ENCODE measurements at places on chromosomes 16 and 17. TPM values are rescaled to one million over a fixed set of nuclear protein-coding genes. Genes with fewer than 3 reads are reported as not detected.

DNA sequence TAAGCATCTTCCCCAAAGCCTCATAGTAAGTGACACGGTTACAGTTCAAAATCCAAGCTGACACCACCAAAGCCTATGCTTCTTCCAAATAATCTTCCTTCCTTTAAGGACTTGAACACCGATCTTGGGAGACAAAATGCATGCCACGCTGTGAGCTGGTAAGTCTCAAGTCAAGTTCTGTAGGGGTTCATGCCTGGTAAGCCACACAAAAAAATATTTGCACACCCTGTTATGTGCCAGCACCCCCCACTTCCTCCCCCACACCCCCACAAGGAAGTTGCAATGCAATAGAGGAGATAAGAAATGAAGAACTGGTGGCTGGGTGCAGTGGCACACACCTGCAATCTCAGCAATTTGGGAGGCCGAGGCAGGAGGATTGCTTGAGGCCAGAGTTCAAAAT, 5.6 kb downstream of the NOG start:
- peaks cover 20% of the 10 kb centered on the region for H3K27me3 ChIP-seq
- DNase-seq, result peak; percentile 13
- H3K36me3 ChIP-seq, result no peaks in the 10 kb centered on the region

DOC2A gene
- 0.80 TPM for total RNA-seq

- H3K27me3 ChIP-seq, result no peaks in the 10 kb centered on the region
- DNase-seq, result no peak
- H3K27ac ChIP-seq, result no peak overlapping the region
- H3K4me1 ChIP-seq, result no peaks in the 10 kb centered on the region
Measured at GRCh38 chr16:49610983-49611382, 237.4 kb downstream of the C16orf78 start.

DNA sequence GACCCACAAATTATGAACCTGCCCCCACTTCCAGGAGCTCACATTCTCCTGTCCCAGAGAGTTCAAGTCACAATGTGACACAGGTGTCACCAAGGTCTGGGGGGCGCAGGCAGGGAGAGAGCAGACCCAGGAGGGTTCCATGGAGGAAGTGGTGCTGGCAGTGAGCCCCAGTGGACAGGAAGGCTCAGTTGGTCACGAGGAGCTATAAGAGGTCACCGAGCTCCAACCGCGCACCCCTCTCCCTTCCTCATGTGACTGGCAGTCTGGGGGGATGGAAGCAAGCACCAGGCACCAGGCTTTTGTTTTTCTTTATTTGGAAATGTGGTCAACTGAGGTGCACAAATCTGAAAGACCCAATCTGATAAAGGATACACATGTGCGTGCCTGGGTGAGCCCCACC, 2.5 kb downstream of the ITGAD start:
- H3K27ac ChIP-seq, result no peak overlapping the region
- no peaks in the 10 kb centered on the region for H3K4me1 ChIP-seq
- H3K36me3 ChIP-seq, result no peaks in the 10 kb centered on the region
- no peak for DNase-seq
- H3K27me3 ChIP-seq, result no peaks in the 10 kb centered on the region

DNA sequence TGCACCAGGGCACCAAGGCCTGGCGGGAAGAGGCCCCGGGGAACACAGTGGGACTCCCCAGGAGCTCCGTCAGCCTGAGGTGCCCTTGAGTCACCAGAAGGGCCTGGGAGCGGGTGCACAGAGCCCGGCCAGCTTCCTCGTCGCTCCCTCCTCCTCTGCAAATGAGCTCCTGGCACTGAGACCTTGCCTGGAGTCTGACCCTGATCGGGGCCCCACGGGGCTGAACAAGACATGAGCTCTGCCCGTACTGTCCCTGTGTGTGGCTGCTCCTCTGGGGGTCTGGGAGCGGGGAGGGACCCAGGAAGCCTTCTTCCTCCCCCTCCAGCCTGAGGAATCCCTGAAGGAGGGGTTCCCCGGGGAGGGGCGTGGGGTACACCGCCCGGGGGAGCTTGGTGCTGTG, 36.4 kb upstream of the SSTR5 start:
- no peak for DNase-seq
- no peak overlapping the region for H3K27ac ChIP-seq
- H3K4me1 ChIP-seq, result no peaks in the 10 kb centered on the region
- H3K4me3 ChIP-seq, result no peak overlapping the region

TMEM100 gene
- total RNA-seq, result not detected

DNA sequence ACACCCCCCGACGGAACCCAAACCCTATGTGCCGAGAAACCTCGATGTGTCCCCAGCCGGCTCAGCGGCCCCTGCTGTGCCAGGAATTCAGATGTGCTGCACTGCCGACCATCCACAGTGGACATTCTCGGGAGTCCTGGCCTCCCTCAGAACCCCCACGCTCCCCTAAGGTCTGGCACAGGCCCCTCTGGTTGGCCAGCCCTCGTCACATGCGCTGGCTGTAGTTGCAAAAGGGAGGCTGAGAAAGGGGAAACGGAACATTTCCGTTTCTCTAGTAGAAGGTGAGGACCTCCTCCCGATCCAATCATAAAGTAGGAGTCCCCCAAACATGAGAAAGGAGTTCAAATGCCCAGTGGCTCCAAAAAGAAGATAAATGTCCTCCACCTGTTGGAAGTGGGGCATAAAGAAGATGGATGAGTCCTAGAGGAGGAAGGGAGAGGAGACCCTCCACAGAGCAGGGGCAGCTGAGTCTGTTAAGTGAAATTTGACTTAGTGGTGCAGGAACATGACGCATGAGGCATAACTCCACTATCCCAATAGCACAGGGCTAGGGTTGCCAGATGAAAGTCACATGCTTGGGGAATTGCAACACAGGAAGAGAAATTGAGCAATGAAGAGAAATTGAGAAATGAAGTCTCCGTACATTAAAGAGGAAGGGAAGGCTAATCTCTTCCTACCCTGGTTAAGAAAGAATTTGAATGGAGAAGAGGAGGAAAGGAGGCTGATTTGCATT, 49.3 kb upstream of the WSB1 start:
- no peaks in the 10 kb centered on the region for H3K4me1 ChIP-seq
- H3K36me3 ChIP-seq, result no peaks in the 10 kb centered on the region
- H3K4me3 ChIP-seq, result no peak overlapping the region
- no peaks in the 10 kb centered on the region for H3K27me3 ChIP-seq
- H3K27ac ChIP-seq, result no peak overlapping the region
- no peak for DNase-seq

DNA sequence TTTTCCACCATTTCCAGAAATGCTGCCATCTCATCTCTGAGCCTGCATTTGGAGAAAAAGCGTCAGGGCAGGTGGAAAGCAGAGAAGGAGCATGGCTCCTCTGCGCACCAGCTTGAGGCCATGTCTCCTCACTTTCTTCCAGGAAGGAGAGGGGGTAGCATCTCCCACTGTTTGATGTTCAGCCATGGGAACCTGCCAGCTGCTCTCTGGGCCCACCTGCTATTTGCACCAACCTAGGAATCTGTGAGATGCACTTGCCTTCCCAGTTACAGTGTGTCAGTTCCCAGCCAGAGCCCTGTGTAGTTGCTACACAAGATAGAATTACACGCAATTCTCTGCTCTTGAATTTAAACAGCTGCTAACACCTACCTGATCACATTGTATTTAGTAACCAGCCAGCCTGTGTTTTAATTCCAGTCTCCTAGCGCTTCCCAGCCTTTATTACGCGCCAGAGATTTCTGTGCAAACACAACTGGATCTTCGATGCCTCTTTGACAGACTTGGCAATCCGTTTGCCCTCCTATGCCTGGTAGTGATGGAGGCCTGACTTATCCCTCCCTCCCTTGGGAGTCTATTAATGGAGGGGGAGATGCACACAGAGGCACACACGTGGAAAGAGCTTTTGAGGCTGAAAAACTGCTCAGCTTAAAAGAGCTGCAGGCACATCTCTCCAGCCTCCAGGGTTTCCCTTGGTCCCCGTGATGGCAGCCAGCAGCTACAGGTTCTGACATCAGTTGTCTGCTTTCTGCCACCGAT, 98.1 kb upstream of the SEC14L1 start:
- H3K36me3 ChIP-seq, result no peaks in the 10 kb centered on the region
- no peak overlapping the region for H3K4me3 ChIP-seq
- H3K4me1 ChIP-seq, result no peaks in the 10 kb centered on the region
- DNase-seq, result no peak
- H3K27me3 ChIP-seq, result no peaks in the 10 kb centered on the region

DNA sequence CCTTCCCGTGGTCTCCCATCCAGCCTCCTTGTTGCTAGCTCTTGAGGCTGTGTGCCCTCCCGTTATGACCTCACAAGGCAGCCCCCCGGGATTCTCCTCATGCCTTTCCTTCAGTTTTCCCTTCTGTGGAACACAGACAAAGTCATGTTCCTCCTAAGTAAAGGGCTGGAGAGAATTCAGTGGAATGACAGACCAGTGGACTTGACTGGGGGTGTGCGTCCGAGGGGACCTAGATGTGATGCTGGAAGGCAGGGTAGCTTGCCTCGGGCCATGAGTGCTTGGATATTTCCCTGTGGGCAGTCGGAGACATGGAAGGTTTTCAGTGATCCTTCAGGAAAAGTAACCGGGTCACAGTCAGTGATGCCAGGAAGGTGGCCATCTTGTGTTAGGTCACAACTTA, 240.9 kb downstream of the CCDC182 start:
- no peak overlapping the region for H3K27ac ChIP-seq
- no peak overlapping the region for H3K4me3 ChIP-seq
- H3K36me3 ChIP-seq, result no peaks in the 10 kb centered on the region
- no peaks in the 10 kb centered on the region for H3K4me1 ChIP-seq

DNA sequence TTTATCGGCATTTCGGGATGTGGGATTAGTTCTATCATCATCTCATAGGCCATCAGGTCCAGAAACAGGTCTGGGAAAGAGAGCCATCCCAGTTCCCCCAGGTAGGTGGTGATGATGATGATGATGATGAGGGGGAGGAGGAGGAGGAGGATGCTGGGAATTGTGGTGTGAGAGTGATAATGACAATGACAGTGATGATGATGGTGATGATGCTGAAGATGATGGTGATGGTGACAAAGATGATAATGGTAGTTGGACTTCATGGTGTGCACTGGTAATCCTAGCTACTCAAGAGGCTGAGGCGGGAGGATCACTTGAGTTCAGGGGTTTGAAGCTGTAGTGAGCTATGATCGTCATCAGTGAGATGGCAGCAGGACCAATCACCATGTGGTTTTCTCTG, 16.3 kb upstream of the GCSH start:
- DNase-seq, result no peak
- H3K27me3 ChIP-seq, result no peaks in the 10 kb centered on the region
- H3K4me3 ChIP-seq, result no peak overlapping the region

GRCh38 chr17:55521186-55521585, 9.9 kb upstream of the SMIM36 start:
- no peaks in the 10 kb centered on the region for H3K27me3 ChIP-seq
- DNase-seq, result no peak
- H3K27ac ChIP-seq, result no peak overlapping the region
- no peaks in the 10 kb centered on the region for H3K36me3 ChIP-seq
- no peaks in the 10 kb centered on the region for H3K4me1 ChIP-seq
- H3K4me3 ChIP-seq, result no peak overlapping the region
